Activated CD8-positive, alpha-beta memory T cell treated with anti-CD3 and anti-CD28 coated beads, Interleukin-2, amount 10 ng/mL, durations not matched to agents 7 days and 5 days (primary cell): ENCODE measurements at places on chromosomes 1 and 21. TPM values are rescaled to one million over a fixed set of nuclear protein-coding genes. Genes with fewer than 3 reads are reported as not detected.

The LCE1B gene
- not detected for total RNA-seq

The LAD1 gene
- total RNA-seq = not detected

The TTC24 gene
- 16.9 TPM for total RNA-seq

The INSRR gene
- total RNA-seq = 0.19 TPM

The RIMS3 gene
- 5.3 TPM for total RNA-seq

The OR2M3 gene
- not detected for total RNA-seq

The OR10J1 gene
- total RNA-seq = not detected

The KRTAP13-2 gene
- total RNA-seq = not detected

The LAMC1 gene
- total RNA-seq = 0.40 TPM

The TNNI3K gene
- not detected for total RNA-seq

The RORC gene
- total RNA-seq = 1.3 TPM

The DNAJC28 gene
- total RNA-seq = 0.53 TPM

The INTS11 gene
- total RNA-seq = 135 TPM

The JAK1 gene
- 173 TPM for total RNA-seq

- no peak for DNase-seq
These were observed 21.3 kb downstream of the SOAT1 start for GRCh38 chr1:179314928-179315327.

GRCh38 chr1:186440584-186440983 is 20.3 kb downstream of the PDC start:
- DNase-seq = no peak

GRCh38 chr1:20590306-20590777 is 1.4 kb downstream of the CDA start:
- DNase-seq = no peak

- no peak for DNase-seq
These were observed 107.6 kb downstream of the GALNT2 start for GRCh38 chr1:230174471-230175162.

DNA sequence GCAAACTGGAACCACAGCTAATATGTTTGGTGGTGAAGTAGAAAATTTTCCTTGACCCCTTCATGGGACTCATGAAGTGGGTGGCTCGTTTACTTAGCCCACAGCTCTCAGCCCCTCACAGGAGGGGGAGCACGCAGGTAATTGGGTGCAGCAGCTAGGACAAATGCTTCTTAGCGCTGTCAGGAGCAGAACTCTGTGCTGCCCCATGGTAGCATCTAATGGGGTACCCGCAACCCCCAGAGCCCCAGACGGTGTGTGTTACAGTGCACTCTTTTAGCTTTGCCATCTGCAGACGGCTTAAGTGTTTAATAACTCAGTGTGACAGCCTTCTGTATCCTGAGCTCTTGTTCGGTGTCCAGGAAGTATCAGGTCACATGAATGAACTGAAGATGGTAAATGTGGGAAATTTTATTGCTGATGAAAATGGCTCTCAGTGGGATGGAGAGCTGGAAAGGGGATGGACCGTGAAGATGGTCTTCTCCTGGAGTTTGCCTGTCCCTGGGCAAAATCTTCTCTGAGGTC is 189.6 kb upstream of the ZRANB2 start:
- no peak for DNase-seq

DNA sequence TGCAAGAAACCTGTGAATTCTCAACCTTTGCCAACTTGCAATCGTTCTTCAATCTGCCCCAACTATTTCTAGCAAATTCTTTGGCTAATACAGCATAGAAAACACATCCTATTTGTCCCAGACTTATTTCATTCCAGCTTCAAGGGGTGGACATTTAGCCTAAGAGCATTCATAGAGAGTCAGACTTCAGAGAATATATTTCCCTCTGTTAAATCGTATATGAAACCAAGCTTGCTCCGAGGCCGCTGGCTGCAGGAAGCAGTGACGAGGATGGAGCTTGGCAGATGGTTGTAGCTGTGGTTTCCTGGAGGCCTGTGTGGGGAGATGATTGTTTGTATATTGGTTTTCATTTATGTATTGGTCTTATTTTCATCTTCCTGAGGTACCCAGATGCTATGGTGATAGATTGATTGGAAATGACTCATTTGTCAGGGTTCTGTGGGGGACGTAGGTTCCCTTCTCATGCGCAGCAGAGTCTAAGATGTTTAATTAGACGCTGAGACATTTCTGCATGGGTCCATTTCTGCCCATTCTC is 26.1 kb downstream of the MAN1C1 start:
- peak; percentile 92 for DNase-seq

- no peak for DNase-seq
These were observed 80.7 kb upstream of the TNFSF4 start for GRCh38 chr1:173287785-173288184.

DNA sequence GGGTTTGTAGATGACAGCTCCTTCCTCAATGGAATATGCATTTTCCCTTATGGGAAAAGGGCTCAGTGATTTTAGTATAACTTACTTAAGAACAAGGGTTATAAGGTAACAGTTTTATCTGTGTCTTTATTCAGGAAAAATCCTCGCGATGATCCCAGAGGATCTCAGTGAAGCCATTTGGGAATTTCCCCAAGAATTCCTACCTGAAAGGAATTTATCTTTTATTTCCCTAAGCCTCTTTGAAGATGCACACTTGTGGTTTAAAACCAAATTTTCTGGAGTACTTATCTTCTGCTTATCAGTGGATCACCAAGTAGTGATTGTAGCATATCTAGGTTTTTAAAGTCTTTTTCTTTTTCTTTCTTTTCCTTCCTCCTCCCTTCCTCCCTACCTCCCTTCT is 58.8 kb downstream of the AK4 start:
- DNase-seq = no peak

GRCh38 chr1:78836726-78837125 is 169.8 kb downstream of the ADGRL4 start:
- no peak for DNase-seq

DNA sequence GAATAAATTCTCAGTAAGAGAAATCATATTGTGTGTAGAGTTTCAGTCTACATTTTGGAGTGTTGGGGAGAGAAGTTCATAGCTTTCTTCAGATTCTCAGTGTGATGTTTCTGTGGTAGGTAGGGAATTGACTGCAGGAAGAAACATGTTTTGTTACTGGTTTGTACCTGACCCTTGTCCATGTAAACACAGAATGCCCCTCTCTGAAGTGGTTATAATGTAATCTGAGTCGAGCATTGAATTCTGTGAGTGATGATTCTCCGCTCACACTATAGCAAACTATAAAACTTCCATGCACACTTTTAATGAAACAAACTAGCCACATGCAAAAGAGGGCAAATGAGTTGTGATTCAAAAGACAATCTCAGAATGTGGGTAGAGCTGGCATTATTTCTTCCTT is 433.2 kb downstream of the USP25 start:
- no peak for DNase-seq

GRCh38 chr1:100266741-100267140 is 725 bp downstream of the RTCA start:
- DNase-seq = no peak

GRCh38 chr21:40714536-40714935 is 132.4 kb downstream of the DSCAM start:
- DNase-seq = no peak

- no peak for DNase-seq
These were observed 67.9 kb upstream of the GALNT2 start for GRCh38 chr1:229999004-229999670.

DNA sequence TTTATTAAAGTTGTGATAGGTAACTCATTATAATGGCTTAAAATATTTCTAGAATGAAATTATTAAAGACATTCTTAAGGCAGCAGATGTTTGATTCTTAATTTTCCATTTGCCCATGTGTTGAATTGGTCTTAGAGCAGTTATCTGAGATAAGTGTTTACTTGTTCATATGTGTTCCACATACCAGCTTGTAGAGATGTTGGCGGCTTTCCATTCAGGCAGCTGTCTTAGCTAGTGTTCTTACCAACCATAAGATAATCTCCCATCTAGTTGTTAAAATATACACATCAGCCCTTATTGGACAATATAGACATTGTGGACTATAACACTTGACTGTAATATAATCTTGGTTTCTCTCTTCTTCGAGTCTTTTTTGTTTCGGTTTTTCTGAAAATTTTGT is 1372.9 kb upstream of the ADGRL2 start:
- no peak for DNase-seq

DNA sequence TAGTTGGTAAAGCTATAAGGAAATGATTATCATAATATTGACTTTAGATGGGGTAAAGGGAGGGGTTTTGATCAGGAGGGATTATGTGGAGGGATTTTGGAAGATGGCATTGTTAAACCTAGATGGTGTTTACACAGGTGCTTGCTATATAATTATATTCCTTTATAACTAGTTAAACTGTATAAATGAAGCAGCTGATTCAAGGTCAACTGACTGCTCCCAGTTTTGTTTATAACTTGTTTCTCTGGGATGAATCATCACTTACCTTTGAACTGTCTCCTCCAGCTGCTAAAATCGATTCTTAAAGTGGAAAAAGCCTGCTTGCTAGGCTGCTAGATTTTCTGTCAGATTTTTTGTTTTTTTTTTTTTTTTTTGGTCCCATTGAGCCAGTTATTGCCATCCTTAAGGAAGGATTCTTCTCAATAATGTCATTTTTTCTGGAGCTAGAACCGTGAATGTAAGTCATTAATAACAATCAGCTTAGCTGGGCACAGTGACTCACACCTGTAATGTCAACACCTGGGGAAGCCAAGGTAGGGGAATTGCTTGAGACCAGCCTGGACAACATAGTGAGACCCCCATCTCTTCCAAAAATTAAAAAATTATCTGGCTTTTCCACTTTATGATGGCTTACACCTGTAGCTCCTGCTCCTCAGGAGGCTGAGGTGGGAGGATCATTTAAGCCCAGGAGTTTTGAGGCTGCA is 153.2 kb downstream of the PIK3R3 start:
- no peak for DNase-seq

DNA sequence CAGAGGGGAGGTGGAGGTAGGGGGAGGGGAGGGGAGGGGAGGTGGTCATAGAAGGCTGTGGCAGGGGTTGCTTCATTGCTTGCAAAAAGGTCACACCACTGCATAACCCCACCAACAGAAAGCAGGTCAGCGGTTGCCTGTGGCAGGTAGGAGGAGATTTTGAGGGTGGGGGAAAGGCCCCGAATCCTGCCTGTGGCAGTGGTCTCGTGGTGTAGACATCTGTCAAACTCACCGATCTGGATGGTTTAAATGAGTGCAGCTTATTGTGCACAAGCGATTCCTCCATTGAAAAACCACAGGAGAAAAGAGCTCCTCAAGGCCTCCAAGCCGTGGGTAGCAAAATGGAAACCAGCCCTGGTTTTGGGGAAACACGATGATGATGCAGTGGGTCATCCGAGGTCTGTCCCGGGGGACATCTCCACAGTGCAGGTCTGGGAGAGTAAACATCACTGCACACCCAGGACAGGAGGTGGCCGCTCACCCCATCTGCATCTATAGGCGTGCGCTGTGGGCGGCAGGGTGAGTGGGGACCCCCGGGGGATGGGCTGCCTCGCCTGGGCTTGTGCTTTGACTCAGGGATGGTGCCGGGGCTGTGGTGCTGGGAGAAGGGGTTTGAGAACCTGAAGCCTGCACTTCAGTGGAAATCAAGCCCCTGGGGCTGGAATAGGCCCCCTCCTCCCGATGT is 112.3 kb downstream of the CRYAA start:
- peak; percentile 53 for DNase-seq

DNA sequence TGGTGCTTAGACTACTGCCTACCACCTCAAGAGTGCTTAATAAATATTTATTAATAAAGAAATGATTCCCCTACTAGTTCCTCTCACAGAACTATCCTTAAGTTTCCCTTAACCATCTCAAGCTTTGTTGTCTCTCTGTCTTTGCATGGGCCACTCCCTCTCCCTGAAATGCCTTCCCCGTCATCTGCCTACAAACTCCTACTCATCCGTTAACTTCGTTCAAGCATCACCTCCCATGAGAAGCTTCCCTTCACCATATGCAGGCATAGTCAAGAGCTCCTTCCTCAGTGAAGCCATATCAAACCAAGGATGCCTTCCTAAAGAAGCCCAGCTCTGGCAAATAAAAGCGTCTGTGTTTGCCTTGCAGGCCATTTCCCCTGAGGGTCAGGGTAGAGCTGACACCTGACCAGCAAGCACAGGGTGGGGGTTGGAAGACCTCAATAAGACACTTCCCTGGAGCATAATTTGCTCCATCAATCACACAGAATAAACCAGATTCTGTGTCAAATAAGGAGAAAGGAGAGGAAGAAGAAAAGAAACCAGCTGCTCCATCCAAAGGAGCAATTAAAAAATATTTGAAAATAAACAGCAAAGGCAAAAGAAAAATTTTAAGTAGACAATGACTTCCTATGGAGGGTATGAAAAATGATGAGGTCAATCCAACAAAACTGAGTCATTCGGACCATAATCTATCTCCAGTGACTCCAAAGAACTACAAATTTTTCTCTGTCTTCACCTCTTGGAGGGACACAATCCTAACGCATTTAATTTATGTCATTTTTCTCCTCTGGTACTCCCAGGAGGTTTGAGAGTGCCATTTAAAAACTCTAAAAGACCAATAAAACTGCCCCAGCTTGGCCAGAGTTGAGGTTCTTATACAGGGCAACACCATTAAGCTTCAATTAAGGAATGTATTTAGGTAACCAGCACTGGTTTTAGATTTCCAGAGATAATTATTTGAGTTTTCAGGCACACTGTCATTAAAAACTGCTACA is 303.6 kb downstream of the KCNH1 start:
- DNase-seq = no peak

DNA sequence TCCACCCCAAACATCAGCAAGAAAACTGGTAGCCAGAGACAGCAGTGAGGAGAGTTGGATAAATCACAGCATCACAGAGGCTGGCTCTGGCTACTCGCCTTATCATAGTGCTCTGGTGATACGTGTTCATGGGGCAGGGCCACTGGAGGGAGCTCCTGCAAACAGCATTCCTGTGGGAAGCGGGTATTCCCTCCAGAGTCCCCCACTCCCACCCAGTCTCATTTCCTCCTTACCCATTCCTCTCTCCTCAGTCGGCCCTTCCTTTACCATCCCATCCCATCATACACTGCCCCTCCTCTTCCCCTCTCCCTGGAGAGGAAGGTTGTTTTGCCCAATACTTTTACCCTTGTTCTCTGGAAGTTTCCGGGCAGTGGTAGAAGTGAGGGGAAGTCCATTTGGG is 7.1 kb downstream of the NHLH2 start:
- DNase-seq = no peak

DNA sequence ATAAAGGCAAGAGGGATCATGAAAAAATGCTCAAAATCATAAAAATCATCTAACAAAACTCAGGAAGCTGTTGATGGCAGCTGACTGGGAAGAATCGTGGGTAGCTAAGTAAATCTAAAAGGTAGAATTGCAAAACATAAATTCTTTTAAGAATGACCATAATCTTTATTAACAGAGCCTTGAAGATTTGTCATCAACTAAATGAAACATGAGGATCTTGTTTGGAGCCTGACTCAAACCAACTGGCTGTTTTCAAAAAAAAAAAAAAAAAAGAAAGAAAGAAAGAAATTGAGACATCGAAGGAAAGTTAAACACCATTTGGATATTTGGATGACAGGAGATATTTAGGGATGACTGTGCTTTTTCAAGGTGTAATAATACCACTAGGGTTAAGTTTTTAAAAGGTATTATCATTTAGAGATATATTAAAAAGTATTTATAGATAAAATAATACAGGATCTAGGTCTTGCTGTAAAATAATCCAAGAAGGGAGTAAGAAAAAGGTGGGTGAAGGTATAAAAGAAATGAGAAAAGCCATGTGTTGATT is 48.6 kb downstream of the CD34 start:
- no peak for DNase-seq

GRCh38 chr1:11245248-11245647 is 17.1 kb downstream of the MTOR start:
- no peak for DNase-seq

- DNase-seq = no peak
These were observed 646.2 kb downstream of the SMYD3 start for GRCh38 chr1:245860657-245861544.

- peak; percentile 61 for DNase-seq
These were observed 5.0 kb downstream of the HAPLN2 start for GRCh38 chr1:156623946-156624813.
